Activated T-helper 17 cell treated with anti-CD3 and anti-CD28 coated beads, Interleukin-2, amount 50 U/mL, for 72 hours (primary cell): ENCODE measurements at places on chromosomes 12 and 14. TPM values are rescaled to one million over a fixed set of nuclear protein-coding genes. Genes with fewer than 3 reads are reported as not detected.

Gene TCL1B
- total RNA-seq, result not detected

Gene GAS2L3
- 10.1 TPM for total RNA-seq

- ATAC-seq, result no peak
These were observed 22.8 kb downstream of the ADCK1 start for GRCh38 chr14:77822741-77823140.

Gene GALNT6
- total RNA-seq, result 7.2 TPM

Gene KLHL33
- total RNA-seq, result 0.04 TPM

- no peak for ATAC-seq
These were observed 454.9 kb downstream of the ATP23 start for GRCh38 chr12:58396239-58396638.

DNA sequence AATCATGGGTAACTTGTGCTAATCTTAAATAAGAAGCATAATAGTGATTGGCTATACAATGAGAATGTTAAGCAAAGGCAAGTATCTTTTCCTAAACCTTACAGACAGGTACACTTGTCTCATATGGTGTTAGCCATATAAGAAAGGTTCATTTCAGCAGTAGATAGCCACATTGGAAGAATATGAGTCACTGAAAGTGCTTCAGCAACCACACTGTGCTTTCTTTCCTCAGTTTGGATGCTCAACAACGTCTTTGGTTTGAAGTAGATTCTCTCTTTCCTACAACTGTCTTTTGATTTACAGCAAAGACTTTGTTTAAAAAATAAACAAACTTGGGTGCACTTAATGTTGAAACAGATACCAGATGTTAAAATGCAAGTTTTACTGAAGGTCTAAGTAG, 8.9 kb downstream of the DDHD1 start:
- peak; percentile 87 for ATAC-seq

GRCh38 chr14:65432361-65432948, 19.9 kb downstream of the FUT8 start:
- no peak for ATAC-seq

DNA sequence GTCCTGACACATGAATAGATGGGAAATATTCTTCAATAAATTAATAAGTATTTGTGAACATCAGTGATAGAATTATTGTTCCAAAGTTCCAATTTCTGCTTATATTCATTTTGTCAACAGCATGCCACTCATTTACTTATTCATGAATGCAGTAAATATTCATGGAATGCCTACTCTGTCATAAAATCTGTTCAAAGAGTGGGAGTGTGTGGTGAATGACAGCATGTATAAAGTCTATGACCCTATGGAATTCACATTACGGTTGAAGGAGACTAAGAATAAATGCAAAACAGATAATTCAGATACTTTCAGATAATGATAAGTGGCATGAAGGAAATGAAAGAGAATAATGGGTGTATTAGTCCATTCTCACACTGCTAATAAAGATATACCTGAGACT, 494.7 kb downstream of the NRXN3 start:
- no peak for ATAC-seq

DNA sequence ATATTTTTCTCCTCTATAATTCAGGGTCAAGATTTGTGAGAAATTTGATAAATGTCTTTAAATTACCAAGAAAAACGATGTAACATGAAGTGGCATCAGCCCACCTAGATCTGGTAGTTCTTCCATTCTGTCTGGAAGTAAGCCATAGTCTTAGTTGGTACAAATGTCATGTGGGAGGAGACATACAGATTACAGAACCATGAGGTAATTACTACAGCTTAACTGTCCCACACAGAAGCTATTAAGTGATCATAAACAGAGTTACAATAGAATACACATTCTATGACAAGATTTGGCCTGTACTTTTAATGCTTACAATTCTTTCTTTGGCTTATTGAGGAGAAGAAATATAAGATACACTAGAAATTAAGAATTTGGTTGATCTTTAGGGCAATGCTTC, 13.7 kb upstream of the SIX1 start:
- ATAC-seq, result no peak

- no peak for ATAC-seq
These were observed 11.6 kb upstream of the UNC119B start for GRCh38 chr12:120698665-120699064.

DNA sequence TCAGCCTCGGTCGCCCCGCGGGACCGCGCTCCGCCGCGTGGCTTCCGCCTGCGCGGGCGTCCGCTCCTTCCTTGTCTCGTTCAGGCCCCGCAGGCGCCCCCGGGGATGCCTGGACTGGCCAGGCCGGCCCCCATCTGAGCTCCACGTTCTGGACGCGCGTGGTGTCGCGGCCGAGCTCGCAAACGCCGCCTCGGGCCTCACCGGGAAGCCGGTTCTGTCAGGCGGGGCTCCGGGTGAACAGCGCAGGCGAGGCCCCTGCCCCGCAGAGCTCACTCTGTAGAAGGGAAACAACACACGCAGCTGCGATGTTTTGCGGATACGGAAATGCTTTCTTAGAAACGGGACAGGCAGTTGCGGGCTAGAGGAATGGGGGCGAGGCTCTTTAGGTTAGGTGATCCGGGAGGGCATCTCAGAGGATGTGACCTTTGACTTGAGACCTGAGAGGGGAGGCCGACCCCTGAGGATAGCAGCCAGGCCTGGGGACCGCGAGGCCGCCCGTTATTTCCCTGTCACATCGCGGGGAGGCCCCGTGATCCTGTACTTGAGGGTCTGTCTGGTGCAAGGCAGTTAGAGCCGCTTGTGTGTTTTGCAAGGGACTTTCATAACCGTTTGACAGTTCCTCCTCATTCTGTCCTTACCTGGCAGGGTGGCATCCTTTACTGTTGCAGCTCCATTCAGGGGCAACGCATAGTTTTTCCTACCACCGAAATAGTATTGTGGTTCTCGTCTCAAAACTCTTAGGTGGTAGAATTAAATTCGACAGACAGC, 584 bp downstream of the VRK1 start:
- peak; percentile 36 for ATAC-seq

GRCh38 chr12:13345722-13346121, 149.2 kb downstream of the EMP1 start:
- ATAC-seq, result no peak

- ATAC-seq, result no peak
These were observed 6.7 kb downstream of the KRT81 start for GRCh38 chr12:52284562-52285171.

- peak; percentile 59 for ATAC-seq
These were observed 7.7 kb downstream of the ATF7IP start for GRCh38 chr12:14373217-14373616.

- no peak for ATAC-seq
These were observed 506.0 kb downstream of the DIO2 start for GRCh38 chr14:79705126-79705894.

Gene ENDOU
- total RNA-seq, result not detected

GRCh38 chr12:29771786-29772185, 12.0 kb downstream of the TMTC1 start:
- no peak for ATAC-seq
